ENCODE measurements at places on chromosomes 1 and 21. TPM values are rescaled to one million over a fixed set of nuclear protein-coding genes. Genes with fewer than 3 reads are reported as not detected.

The STUM gene
- total RNA-seq: 0.88 TPM

The ADAMTS5 gene
- 99.7 TPM for total RNA-seq

The AQP10 gene
- not detected for total RNA-seq

The SOX13 gene
- total RNA-seq: 52.5 TPM

The KRTAP10-10 gene
- not detected for total RNA-seq

The LCE2C gene
- not detected for total RNA-seq

The RGL1 gene
- 8.5 TPM for total RNA-seq

Measured in uterus (tissue), 4 donors.